ENCODE measurements at places on chromosomes 6 and 20. TPM values are rescaled to one million over a fixed set of nuclear protein-coding genes. Genes with fewer than 3 reads are reported as not detected.

DNA sequence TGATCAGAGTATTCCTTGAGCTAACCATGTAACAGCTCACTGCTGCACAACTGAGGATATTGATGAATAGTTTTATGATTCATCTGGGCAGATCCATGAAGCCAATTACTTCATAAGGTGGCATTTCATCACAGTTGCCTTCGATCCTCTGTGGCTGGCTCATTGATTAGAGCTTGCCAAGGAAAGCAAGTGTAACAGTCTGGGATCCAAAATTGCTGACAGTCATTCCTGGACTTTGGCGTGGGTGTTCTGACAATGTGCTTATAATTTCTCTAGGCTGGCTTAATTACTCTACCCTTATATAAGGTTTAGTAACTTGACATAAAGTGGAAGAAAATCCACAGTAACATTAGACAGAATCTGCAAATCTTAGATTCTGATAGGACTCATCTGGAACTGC, 551.3 kb upstream of the CDH4 start:
- H3K4me3 ChIP-seq: no peak overlapping the region
- H3K36me3 ChIP-seq: no peaks in the 10 kb centered on the region
- no peaks in the 10 kb centered on the region for H3K4me1 ChIP-seq
- no peak overlapping the region for H3K27ac ChIP-seq

- H3K27ac ChIP-seq: no peak overlapping the region
- no peak for DNase-seq
- H3K4me1 ChIP-seq: peaks cover 47% of the 10 kb centered on the region
- H3K4me3 ChIP-seq: peak overlapping the region; percentile 56
Measured at GRCh38 chr20:64038224-64038564, 2.2 kb downstream of the C20orf204 start.

GRCh38 chr6:34969662-34970265, 80.7 kb downstream of the ANKS1A start:
- no peak overlapping the region for H3K4me3 ChIP-seq
- DNase-seq: no peak
- no peaks in the 10 kb centered on the region for H3K27me3 ChIP-seq
- no peak overlapping the region for H3K27ac ChIP-seq

DNA sequence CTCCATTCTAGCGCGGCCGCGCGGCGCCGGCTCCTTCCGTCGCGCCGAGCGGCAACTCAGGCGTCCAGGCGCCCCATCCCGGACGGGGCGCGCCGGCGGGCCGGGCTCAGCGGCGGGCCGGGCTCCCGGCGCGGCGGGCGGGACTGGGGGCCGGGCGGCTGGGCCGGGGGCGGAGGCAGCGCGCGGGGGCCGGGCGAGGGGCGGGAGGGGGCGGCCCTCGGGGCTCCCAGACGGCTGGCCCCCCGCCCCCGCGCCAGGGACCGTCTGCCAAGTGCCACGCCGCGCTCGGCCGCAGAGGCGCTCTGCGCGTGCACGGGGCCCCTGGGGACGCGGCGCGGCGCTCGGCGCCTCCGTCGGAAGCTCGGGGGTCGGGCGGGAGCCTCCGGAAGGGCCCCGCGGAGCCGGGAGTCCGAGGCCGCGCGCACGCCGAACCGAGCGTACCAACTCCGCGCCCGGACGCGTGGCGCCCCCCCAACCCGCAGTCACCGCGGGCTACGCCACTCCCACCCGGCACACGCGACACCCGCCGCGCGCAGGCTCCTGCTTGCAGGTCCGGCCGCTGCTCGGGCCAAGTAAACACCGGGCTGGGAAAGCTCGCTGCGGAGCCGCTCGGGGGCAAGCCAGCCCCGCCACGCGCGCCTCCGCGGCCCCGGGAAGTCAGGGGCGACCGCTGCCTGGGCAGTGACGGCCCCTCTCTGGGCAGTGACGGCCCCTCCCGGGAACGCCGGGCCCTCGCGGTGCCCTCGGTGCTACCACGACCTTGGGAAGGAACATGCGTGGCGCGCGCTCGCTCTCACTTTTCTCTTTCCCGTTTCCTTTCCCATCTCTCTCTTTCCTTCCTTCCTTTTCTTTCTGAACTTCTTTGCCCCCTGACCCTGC, at the start of gene PREX1:
TSS of gene PREX1 (minus strand) at position 145 of the 879 bp plus-strand sequence. CDS start at position 6, 139 bp downstream.
- peak within 1 kb of the TSS; percentile 73 for H3K27ac ChIP-seq
- peak; percentile 72 for DNase-seq
- H3K27me3 ChIP-seq: peaks cover 19% of the 10 kb centered on the region
- peak within 1 kb of the TSS; percentile 71 for H3K4me3 ChIP-seq

GRCh38 chr6:35391240-35391968, 49.0 kb downstream of the PPARD start:
- H3K4me1 ChIP-seq: peaks cover 34% of the 10 kb centered on the region
- no peak for DNase-seq
- no peaks in the 10 kb centered on the region for H3K36me3 ChIP-seq
- no peaks in the 10 kb centered on the region for H3K27me3 ChIP-seq
- H3K4me3 ChIP-seq: no peak overlapping the region

SLC22A2 gene
- not detected for total RNA-seq

GRCh38 chr20:24763386-24764026, 185.6 kb upstream of the CST7 start:
- peaks cover 11% of the 10 kb centered on the region for H3K27me3 ChIP-seq
- peak; percentile 54 for DNase-seq
- no peak overlapping the region for H3K4me3 ChIP-seq
- H3K4me1 ChIP-seq: no peaks in the 10 kb centered on the region
- no peaks in the 10 kb centered on the region for H3K36me3 ChIP-seq
